T-cell (primary cell): ENCODE measurements at places on chromosomes 4 and X.

DNA sequence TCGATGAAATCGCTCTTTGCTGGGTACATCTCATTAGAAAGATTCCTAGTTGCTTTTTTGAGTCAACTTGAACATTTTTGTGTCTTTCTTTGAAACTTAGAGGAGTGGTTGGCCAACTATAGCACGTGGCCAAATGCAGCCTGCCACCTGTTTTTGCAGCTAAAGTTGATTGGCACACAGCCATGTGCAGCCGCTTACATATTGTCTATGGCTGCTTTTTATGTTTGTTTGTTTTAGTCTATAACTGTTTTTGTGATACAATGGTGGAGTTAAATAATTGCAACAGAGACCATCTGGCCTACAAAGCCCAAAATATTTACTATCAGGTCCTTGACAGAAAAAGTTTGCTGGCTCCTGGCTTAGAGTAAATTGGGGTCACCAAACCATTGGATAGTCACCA lies 86.3 kb downstream of the CLCN4 start:
- DNase-seq: no peak

- DNase-seq: no peak
These were observed 99.2 kb downstream of the DOCK11 start for GRCh38 chrX:118594697-118595420.

GRCh38 chr4:87087420-87087819 lies 133.0 kb downstream of the KLHL8 start:
- DNase-seq: no peak

- DNase-seq: no peak
These were observed 9.6 kb downstream of the CA5B start for GRCh38 chrX:15747626-15748173.

- no peak for DNase-seq
These were observed 120.7 kb downstream of the NKX6-1 start for GRCh38 chr4:84378356-84378755.

- no peak for DNase-seq
These were observed 52.5 kb downstream of the NRK start for GRCh38 chrX:105874790-105875189.

DNA sequence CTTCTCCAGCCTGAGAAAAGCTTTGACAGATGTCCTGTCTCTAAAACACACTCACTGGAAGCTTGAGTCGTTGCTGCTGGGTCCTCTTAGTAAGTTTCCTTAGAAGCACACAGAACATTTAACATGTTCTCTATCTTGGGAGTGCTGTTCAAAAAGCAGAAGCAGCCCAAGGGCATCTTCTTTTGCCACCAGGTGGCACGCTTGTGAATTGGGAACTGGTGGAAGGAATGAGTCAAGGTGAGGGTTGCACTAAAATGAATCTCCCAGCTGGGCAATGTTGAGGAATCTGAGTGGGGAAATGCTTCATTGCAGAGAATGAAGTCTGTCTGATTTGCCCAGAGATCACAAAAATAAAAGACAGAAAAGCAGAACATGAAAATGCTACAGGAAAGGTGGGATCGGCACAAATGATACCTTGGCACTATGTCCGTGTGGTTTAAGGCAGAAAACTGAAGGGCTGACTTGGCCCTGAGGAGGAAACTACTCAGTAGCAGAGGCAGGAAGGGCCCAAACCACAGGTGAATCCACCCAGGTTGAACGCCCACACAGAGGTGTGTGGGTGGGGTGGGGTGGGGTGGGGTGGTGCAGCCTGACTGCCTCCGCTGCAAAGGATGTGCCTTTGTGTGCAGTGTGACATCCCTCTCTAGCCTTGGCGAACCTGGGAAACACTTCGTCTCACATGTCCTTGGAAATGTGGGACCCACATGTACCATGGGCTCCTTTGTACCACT lies 26.0 kb downstream of the KIT start:
- peak; percentile 28 for DNase-seq

DNA sequence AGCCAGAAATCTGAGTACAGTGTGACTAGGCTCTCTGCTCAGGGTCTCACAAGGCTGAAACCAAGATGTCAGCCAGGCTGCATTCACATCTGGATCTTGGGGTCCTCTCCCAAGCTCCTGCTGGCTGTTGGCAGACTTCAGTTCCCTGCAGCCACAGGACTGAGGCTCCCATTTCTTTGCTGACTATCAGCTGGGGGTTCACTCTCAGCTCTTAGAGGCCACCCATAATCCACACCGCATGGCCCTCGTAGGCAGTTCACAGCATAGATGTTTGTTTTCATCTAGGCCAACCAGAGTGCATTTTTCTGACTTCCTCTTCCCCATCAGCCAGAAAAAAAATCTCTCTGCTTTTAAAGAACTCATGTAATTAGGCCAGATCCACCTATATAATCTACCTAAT lies 8.2 kb upstream of the WDR44 start:
- no peak for DNase-seq
